Memory B cell (primary cell): ENCODE measurements at places on chromosomes 7 and 10.

DNA sequence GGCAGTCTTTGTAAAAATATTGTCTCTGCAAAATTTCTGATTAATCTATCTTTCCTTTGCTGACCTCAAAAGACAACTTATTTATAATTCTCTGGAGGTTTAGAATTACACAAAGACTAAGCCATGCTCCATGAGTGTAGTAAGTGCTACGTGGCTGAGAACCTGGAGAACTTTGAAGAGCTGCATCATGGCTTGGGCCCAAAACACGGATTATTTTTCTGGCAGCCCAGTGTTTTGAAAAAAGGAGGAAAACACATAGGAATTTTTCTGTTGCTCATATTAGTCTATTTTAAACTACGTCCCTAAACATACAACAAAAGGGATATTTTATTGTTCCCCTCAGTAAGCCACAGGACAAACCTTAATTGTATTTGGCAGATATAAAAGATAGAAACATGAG is 360.7 kb upstream of the MYO3A start:
- no peak for DNase-seq

GRCh38 chr7:121576148-121576917 is 180.2 kb upstream of the FAM3C start:
- no peak for DNase-seq

DNA sequence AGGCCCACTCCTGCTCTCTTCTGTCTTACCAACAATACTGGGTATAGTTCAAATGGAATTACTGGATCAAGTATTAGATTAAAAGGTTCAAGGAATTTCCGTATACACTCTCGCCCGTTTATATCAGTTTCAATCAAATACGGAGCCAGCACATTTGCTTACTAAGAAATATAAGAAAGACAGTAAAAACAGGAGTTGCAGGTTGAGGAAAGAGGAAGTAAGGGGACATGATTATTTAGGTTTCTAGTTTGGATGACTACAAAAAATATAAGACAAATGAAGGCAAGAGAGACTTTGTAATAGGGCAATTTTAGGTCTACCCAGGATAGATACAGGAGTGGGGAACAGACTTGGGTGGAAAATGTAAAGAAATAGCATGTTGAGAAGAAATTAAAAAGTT is 109.9 kb upstream of the ABI1 start:
- no peak for DNase-seq

DNA sequence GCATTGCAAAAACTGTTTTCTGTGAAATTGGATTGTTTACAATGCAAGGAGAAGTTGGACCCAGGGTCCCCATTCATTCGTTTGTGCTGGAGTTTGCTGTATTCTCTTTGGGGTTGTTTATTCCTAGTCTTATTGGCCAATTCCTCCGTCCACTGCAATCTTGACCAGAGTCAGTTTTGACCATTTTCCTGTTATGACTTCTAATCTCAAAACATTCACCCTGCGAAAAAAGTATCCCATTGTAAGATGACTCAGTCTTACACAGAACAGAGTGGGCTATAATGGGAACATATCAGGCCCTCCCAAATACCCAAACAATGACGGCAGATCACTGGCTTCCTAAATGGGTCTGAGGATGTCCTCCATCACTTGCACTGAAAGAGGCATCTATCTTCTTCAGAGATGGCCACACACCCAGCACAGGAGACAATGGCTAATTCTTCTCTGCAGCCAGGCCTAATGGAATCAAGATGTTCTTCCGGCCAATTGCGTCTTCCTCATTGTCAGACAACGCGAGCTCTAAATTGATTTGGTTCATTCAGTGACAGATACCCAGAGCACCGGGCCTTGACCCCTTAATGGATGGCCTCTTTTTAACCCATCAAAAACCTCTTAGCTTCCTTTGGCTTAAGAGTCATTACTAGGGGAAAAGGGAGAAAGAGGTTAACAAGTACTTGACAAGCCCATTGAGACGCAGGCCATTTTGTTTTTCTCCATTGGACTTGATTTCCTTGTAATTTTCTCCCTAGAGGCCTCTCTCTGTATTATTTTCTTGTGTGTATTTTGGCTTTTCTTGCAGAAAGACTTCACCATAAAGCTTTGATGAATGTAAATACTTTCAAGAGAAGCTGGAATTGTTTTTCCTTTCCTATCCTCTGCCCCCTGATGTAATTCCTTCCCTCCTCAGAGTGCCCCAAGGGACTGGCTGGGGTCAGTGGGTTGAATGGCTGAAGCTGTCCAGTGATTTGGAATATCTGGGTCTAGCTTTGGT is 129.6 kb downstream of the PRPF18 start:
- DNase-seq: no peak

DNA sequence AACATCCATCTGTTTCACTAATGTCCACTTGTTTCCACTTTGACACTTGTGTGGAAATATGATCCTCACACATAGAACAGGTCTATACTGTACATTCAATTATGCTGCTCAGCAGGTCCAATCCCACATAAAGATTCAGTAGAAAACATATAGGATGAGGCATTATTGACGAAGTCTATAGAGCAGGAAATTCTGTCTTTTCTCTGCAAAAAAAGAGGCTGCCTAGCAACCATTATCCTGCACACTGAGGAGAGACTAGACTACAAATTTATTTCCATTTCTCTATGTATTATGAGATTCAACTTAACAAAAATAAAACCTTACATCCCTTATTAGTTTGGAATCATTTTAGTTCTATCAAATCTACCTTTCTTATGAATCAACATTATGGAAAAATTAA is 204.6 kb upstream of the POM121L12 start:
- no peak for DNase-seq

- DNase-seq: no peak
Measured at GRCh38 chr7:7688310-7688709, 30.1 kb downstream of the RPA3 start.

DNA sequence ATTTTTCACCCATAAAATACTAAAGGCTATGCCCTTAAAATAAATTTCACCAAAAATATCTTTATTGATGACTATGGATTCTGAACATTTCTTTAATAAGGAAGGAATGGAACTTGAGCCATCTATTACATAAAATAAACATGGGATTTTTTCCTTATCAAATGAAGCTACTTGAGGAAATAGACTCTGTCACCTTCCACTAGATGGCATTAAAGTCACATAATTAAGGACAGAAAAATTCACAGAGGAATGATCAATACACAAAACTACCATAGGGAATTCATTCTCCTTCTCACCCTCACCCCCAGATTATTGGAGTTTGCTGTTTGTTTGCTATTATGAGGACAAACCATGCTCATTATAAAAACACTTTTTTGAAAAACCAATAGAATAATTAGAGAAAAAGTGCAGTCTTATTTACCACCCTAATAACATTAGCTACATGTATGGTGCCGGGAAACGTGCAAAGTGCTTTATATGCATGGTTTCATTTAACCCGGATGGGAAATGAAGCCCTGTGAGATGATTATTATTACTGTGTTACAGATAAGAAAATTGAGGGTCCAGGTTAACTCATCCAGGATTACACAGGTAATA is 21.1 kb upstream of the FOXI2 start:
- no peak for DNase-seq

GRCh38 chr10:52319926-52320325 is 5.8 kb downstream of the DKK1 start:
- DNase-seq: no peak

GRCh38 chr10:30116041-30116491 is 56.7 kb upstream of the JCAD start:
- DNase-seq: no peak

- DNase-seq: no peak
Measured at GRCh38 chr7:69245646-69246045, 352.6 kb upstream of the AUTS2 start.

DNA sequence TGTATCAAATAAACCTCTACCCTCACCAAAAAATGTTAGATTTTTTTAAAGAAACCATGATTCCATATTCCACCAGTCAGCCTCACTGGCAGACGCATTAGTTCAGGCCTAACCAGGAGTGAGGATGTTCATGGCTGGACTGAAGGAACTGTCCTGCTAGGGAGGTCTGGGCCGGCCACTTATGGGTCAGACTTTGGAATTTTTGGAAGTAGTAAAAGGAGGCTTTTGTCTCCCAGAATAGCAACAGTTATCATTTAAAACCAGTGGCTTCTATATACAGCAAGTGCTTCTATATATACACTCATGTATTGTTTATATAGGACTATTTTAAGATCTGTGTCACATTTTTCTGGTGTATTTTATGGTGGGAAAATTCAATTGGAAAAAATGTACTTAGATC is 120.5 kb downstream of the CNNM2 start:
- DNase-seq: no peak

DNA sequence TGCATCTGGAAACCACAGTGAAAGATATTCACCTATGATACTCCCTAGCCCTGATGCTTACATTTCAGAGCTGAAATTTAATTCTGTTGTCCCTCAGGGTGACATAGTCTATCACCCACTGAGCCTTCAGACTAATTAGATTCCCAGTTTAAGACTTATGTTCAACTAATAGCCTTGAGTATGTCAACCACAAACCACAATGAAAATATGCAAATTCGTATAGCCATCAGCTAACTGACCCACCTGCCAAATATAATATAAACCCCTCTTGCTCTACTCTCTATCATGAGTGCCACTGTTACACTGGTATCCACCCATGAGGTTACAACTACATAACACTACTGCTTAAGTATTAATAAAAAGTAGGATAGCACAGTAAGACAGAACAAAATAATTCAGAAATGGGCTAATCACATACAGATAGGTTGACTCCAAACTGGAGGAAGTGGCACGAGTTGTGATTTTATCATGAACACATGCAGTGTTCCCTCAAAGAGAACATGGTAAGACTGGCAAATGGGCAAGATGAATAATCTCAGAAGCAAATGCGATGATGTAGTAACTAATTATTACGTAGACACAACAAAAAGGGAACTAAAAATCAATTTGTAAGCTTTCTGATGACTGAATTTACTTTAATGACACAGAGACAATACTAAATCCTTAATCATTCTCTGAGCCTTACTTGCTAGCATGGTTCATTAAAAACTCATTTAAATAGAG is 290.6 kb downstream of the PARD3 start:
- no peak for DNase-seq

DNA sequence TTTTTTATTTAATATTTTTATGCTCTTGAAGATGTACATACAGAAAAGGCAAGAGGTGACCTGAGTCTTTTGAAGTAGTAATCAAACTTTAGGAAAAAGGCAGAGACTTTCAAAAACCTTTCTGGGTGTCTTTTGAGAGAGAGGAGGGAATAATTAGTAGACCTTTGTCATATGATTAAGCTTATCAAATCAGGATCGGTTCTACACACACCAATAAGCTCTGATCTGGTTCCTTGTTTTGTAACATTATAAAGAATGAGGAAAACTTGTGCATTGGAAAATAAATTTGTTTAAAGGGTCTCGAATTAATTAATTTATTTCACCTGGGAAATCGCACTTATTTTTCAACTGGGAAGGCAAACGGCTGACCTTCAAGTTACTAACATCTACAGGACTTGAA is 11.9 kb downstream of the TWIST1 start:
- DNase-seq: no peak

DNA sequence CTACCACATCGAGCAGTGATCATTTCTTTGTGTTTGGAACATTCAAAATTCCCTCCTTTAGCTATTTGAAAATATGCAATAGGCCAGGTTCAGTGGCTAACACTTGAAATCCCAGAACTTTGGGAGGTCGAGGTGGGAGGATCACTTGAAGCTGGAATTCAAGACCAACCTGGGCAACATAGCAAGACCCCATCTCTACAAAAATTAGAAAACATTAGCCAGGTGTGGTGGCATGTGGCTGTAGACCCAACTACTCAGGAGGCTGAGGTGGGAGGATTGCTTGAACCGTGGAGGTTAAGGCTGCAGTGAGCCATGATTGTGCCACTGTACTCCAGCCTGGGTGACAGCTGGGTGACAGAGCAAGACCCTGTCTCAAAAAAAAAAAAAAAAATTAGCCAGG is 15.3 kb upstream of the EXOC4 start:
- DNase-seq: no peak

- no peak for DNase-seq
Measured at GRCh38 chr10:52951824-52952223, 179.2 kb upstream of the MBL2 start.

- DNase-seq: no peak
Measured at GRCh38 chr7:26616235-26616634, 248.2 kb downstream of the SKAP2 start.

DNA sequence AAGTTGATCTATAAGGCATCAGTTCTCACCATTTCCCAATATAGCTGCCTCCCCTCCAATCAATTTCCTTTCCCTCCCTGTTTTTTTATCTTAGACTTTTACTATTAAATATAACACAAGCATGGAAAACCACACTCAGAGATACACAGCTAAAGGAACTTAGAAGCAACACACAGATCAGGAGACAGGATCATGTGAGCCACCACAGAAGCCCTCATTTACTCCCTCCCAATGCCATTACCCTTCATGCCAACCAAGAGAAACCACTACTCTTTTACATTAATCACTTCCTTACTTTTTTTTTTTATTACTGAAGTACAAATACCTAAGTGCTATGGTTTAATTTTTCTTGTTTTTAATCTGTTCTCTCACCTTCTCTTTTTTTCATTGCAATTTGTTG is 33.0 kb downstream of the COG5 start:
- DNase-seq: no peak

- no peak for DNase-seq
Measured at GRCh38 chr7:31234836-31235605, 105.5 kb downstream of the NEUROD6 start.

- peak; percentile 34 for DNase-seq
Measured at GRCh38 chr10:127854769-127855590, 37.8 kb downstream of the CLRN3 start.

GRCh38 chr10:126458466-126458865 is 70.2 kb upstream of the ADAM12 start:
- no peak for DNase-seq

- no peak for DNase-seq
Measured at GRCh38 chr7:42029405-42029804, 207.6 kb downstream of the GLI3 start.

DNA sequence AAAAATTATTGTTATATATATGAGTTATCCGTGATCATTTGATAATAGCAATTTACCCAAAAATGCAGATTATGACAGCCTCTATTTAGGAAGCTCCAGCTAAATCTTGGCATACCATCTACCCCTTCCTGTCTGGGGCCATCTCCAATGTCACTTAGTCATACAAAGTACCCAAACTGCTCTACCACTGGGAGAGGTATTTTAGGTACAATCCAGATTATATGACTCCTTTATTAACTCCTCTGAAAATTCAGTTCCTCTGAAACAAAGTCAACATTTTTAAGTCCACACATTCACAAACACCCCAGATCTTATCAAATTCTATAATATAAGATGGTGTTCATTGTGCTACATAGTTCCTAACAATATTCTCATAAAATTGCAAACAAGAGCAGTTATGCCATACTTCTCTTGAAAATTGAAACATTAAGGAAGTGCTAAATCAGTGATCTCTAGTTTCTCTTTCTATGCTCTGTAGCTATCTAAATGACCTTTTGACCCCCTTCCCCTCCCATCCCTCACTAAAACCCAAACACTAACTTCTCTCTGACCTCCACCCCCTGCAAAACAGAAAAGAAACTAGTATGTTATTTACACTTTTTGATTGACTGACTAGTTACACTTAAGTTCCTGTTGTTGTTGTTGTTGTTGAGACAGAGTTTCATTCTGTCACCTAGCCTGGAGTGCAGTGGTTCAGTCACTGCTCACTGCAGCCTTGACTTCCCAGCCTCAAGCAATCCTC is 16.4 kb downstream of the HOXA1 start:
- no peak for DNase-seq

- DNase-seq: no peak
Measured at GRCh38 chr7:70890147-70890969, 241.6 kb upstream of the GALNT17 start.

GRCh38 chr7:43484678-43485395 is 98.1 kb upstream of the STK17A start:
- no peak for DNase-seq
